Lower leg skin (tissue), 4 donors: ENCODE measurements at places on chromosomes 1 and 21.

- no peak for DNase-seq
These were observed 15.7 kb downstream of the AVPR1B start for GRCh38 chr1:206101351-206102045.

DNA sequence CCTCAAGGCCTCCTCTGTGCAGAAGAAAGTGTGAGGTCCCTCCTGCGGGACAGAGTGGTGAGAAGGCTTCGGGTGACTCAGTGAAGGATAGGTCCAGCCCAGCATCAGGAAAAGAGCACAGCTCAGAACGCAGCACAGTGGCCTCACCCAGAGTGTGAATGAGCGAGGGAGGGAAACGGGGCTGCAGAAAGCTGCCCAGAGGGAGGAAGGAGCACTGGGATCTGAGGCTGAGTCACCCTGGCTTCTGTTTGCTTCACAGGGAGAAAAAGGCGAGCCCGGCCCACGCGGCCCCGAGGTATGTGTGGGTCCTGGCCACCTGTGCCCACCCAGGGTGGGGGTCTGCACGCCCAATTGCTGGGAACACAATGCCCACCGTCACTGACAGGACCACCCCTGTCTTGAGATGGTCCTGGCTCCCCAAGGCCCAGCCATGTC is 24.3 kb downstream of the COL6A2 start:
- DNase-seq, result peak; percentile 76

DNA sequence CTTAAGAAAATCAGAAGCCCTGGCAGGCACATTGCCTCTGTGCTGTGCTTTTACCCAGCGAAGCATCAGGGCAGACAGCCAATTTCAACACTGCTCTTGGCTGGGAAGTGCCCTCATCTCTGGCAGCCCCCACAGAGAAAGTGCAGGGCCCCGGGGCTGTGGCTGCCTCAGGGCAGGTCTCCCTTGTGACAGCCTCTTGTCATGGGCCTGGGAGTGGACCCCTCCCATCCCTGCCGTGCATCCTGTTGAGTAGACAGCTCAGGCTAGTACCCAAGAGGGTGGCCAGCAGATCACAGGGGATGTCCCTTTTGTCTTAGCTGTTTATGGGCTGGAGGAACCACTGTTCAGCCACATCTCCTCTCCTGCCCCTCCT is 23.3 kb downstream of the TTC34 start:
- DNase-seq, result no peak

DNA sequence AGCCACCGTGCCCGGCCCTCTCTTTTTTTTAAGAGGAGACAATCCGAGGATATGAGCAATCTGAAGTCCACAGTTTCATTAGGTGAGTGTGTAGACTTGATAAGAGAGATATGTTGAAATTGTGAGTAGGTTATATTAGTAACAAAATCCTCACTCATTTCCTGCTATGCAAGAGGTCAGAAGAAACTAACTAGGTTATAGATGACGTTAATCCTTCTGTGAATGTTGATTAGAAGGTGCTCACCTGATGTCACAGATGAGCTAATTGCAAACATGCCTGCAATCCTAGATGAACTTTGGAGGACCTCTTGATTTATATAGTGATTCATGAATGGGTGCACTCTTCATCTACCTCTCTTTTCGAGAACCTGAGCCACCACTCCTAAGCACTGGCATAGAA is 29.3 kb downstream of the NTMT2 start:
- no peak for DNase-seq

DNA sequence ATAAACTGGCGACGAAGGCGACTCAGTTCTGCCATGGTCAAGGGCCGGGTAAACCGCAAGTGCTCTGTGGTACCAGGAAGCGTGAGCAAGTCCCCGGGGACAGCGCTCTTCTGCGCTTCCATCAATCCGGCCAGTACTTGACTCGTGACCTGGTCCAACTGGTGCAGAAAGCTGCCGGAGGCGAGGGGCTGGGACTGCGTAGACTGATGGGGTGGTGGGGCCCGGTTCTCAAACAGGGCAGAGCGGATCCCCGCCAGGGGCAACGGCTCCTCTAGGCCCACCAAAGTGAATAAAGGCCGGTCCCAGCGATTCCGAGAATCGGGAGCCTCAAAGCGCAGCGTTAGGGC is 852 bp downstream of the KTI12 start:
- peak; percentile 19 for DNase-seq

GRCh38 chr21:25396135-25396711 is 211.1 kb downstream of the MRPL39 start:
- DNase-seq, result no peak

GRCh38 chr1:53475664-53476063 is 16.5 kb downstream of the DMRTB1 start:
- no peak for DNase-seq

GRCh38 chr1:46131712-46132528 is 509 bp downstream of the PIK3R3 start:
- no peak for DNase-seq

DNA sequence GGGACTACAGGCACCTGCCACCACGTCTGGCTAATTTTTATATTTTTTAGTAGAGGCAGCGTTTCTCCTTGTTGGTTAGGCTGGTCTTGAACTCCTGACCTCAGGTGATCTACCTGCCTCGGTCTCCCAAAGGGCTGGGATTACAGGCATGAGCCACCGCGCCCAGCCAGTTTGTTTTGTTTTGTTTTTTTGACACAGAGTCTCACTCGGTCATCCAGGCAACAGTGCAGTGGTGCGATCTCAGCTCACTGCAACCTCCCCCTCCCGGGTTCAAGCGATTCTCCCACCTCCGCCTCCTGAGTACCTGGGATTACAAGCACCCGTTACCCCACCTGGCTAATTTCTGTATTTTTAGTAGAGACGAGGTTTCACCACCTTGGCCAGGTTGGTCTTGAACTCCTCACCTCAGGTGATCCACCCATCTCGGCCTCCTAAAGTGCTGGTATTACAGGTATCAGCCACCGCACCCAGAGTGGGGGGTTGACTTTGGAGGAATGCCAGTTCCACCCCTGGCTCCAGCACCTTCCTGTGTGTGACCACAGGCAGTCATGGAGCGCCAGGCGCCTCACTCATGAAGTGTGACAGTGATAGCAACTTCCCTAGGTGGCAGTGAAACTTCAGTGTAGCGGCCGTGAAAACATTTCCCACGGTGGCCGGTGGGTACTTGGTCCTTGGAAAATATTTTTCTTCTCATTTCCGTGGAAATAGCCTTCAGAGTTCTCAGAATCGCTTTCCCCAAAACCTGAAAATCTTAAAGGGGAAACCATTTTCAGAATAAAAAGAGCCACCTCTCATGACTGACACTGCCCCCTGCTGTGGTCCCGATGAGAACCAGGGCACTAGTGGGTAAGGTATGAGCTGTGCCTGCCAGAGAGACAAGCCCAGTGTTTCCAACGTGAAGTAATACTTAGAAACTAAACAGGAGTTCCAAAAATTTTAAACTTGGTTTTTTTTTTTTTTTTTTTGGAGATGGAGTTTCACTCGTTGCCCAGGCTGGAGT is 48.6 kb downstream of the WDR4 start:
- no peak for DNase-seq

DNA sequence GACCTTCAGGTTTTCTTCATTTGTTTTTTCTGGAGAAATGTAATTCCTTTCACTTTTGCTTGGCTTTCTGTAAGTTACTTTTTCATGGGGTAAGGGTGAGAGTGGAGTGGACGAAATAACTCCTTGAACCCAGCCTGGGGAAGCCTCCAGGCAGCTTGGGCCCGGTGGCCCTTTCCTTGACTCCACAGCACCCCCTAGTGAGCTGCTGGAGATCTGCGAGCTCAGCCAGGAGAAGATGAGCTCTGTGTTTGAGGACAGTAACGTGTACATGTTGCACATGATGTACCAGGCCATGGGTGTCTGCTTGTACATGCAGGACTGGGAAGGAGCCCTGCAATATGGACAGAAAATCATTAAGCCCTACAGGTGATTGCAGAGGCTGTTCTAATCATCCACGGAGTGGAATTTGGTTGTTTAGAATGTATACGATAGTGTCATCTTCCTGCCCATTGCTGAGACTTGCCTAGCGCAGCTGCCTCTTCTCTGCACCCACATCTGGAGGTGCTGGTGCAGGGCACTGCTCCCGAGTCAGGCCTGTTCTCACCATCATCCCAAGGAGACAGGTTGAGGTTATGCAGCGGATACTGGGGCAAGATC is 51.0 kb downstream of the SMYD2 start:
- DNase-seq, result no peak

- DNase-seq, result no peak
These were observed 26.6 kb downstream of the S100A10 start for GRCh38 chr1:151967091-151967490.

- no peak for DNase-seq
These were observed 13.6 kb downstream of the TARDBP start for GRCh38 chr1:11026052-11026451.

GRCh38 chr1:51416910-51417309 is 86.5 kb upstream of the TTC39A start:
- no peak for DNase-seq

DNA sequence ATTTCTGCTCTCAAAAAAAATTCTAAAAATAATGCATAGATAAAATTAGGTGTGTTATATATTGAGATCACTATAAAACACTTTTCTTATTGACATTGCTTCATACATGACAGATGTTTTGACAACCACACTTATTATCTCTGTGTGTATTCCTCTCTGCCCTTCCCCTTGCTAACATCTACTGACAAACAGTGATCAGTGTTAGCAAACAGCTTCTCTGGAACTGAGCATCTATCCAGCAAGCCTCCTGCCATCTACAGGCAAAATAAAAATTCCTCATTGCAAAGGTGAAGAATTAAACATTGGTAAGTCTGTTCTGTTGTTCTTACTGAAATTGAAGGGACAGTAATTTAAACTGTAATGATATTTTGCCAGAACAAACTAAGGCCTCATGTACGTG is 2153.9 kb downstream of the NCAM2 start:
- no peak for DNase-seq

GRCh38 chr1:200973937-200974657 is 49.4 kb downstream of the KIF21B start:
- DNase-seq, result no peak

- no peak for DNase-seq
These were observed 10.8 kb upstream of the SMYD2 start for GRCh38 chr1:214270097-214270650.

DNA sequence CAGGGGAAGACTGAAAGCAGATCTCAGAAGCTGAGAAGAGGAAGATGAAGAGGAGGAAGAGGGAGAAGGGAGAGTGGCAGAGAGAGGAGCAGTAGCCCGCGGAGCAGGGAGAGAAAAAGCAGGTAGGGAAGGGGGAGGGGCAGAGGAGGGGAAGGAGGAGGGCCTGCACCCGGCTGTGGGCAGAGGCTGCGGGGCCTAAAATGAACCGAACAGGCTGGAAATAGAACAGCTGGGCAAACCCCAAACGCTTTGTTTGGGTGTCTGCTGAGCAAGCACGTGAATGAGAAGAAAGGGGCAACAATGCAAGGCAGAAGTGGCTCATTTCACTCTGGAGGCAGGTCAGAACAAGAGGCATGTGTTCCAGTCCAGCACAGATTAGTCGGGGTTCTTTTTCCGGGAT is 33.5 kb downstream of the KCNC4 start:
- no peak for DNase-seq

GRCh38 chr1:201982082-201982622 is 296 bp upstream of the RNPEP start:
- DNase-seq, result peak; percentile 92

- DNase-seq, result no peak
These were observed 112.0 kb downstream of the SYF2 start for GRCh38 chr1:25120281-25120680.

DNA sequence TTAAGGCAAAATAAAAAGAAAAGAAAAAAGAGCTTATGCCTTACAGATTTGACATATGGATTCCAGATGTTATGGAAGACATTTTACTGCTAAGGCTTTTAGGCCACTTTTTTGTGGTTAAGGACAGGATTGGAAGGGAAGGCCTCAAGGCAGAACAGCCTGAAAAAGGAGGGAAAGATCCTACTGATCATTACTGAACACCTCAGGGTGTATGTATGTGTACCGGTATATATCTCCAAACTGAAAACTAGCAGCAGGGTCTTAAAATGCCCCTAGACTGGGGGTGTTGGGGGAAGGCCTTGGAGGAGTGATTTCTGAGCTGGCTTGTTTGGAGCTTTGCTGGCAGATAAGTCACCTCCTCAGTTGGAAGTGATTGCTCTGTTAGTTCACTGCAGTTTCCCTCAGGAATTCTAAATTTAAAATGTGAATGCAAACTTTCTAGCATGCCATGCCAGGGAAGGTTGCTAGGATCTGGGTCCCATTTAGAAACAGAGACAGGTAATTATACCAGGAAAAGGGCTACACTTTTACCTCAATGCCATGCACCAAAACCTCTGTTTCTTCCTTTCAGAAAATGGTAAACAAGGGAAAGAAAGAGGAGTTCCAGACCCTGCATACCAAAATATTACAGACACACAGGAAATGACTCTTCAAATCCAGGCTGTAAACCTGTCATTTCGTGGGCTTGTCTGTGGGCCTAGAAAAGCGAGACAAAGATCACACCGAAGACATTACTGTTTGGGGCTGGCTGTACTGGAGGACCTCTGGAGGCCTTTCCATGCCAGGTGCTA is 15.0 kb downstream of the C1orf52 start:
- no peak for DNase-seq

GRCh38 chr21:42089093-42089631 is 18.0 kb downstream of the UMODL1 start:
- no peak for DNase-seq

DNA sequence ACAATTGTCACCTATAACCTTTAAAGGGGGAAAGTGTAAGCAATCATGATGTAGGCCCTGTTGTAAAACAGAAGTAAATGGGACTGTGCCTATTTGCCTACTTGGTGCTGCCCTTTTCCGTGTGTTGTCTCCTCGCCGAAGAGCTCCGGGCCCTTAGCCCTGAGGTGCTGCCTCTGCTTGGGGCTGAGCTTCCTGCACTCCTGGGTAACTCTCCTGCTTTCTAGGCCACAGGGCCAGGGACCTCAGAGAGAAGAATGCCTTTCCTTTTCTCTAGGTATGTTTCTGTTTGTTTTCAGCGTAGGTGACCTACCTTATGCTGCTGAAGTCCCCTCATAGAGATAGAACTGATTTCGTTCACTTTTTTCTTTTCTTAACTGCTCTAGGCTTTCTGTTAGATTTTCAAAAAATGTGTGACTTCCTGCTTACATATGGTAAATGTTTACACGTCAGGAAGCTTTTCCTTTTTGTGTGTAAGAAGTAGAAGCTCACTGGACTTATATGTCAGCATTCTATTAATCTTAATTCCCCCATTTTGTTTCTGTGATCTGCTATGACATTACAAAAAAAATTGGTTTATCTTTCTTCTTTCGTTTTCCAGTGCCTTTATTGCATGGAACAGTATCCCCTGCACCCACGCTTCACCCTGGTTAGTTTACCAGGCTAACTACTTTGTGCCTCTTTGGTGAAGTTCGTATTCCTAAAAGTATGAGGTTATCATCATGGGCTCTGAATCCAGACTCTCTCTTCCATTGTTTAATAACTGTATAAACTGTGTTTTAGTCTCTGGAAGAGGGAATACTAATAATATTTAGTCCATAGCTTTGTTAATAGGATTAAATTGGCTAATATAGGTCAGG is 61.7 kb downstream of the ITSN1 start:
- no peak for DNase-seq

GRCh38 chr1:11648732-11649158 is 5.5 kb downstream of the FBXO2 start:
- DNase-seq, result no peak

GRCh38 chr1:176142973-176143372 is 64.1 kb downstream of the COP1 start:
- no peak for DNase-seq
